ENCODE measurements at places on chromosomes 6 and 20.

- DNase-seq, result no peak
These were observed 193.3 kb downstream of the CLIC5 start for GRCh38 chr6:45822246-45822812.

DNA sequence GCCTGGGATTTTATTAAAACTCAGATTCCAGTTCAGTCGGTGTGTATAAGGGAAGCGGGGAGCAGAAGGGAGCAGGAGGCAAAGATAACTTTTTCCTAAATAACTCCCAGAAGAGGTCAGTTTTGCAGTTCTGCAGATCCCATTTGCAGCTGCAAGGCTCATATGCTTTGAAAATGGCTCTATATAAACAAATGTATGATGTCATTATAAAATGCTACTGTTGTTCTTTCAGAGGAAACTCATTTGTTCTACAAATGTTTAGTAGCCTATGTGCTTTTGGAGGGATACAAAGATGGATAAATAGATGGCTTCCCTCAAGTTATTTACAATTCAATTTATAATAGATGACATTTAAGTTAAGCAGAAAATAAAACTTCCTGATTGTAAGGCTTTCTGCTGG, 29.2 kb upstream of the DSP start:
- DNase-seq, result no peak

- no peak for DNase-seq
These were observed 6.2 kb downstream of the TRIM26 start for GRCh38 chr6:30206799-30207618.

DNA sequence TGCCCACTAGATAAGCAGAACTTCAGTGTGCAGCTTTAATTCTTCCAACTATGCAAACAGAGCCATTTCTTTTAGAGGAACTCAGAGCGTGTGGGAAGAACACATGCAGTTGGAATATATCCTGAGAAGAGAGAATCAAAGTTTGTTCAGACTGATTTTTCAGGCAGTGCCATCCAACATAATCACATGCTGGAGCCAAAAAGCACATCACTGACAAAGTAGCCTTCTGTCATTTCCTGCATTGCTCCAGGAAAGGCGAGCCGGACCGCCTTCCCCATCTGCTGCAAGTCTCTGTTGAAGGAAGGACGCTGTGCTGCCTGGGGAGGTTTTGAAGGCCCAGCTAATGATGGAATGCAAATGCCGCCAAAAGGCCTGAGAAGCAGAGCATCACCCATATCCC, 98.4 kb downstream of the DOK5 start:
- no peak for DNase-seq

DNA sequence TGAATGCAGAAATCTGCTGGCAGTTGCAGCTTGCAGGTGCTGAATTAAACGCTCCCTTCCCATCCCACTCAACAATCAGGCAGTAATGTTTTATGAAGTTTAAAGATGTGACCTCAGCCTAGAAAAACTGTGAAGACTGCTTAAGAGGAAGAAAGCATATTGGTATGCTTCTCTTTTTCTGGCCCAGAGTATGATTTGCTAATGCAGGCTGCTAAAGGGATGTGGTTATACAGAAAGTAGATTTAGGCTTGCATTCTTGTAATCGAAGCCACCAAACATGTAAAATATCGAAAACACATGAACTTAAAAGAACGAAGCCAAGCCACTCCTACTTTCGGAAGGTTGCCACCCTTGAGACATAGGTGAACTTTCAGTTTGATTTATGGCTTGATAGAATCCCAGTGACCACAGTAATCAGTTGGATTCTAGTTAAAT, 40.7 kb downstream of the MAP3K5 start:
- no peak for DNase-seq

DNA sequence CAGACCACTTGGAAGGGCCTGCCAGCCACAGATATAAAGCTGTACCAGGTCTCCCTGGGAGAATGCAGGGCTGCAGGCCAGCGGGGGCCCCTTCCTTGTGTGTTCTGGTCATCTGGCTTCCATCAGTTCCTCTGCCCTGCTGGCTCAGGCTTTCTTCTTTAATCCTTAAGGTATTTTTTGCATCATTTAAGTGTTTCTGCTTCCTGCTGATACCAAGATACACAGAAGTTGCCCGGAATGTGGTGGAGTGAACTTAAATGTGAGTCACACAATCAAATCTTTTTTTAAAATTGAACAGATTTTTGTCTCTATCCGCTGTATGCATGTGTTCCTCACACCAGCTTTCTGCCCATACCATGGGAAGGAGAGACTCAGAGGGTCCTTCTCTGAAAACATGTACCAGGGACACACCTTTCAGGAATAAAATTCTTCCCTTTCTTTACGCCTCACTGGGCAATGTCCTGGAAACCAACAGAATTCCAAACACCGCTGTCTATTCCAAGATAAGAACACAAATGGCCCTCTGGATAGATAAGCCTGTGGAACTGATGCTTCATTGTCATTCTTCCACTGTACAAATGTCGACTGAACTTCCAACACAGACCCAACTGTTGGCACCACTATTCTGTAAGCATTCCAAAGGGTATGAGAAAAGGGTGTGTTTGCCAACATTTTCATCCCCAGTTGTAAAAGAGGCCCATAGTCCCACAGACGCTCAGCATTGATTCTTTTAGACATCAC, 206.2 kb upstream of the MYLIP start:
- no peak for DNase-seq

GRCh38 chr6:16236009-16236501, 2.3 kb upstream of the GMPR start:
- DNase-seq, result no peak

GRCh38 chr20:57838670-57839151, 128.9 kb upstream of the PMEPA1 start:
- no peak for DNase-seq

DNA sequence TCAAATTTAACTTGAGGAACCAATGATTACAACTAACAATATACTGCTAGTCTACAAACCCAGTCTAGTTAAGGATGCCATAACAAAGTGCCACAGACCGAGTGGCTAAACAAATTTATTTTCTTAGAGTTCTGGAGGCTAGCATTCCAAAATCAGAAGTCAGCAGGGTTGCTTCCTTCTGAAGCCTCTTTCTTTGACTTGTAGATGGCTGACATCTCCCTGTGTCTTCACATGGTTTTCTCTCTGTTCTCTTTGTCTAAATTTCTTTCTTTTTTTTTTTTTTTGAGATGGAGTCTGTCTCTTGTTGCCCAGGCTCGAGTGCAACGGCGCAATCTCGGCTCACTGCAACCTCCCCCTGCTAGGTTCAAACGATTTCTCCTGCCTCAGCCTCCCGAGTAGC, 56.1 kb downstream of the NCOA3 start:
- DNase-seq, result no peak

DNA sequence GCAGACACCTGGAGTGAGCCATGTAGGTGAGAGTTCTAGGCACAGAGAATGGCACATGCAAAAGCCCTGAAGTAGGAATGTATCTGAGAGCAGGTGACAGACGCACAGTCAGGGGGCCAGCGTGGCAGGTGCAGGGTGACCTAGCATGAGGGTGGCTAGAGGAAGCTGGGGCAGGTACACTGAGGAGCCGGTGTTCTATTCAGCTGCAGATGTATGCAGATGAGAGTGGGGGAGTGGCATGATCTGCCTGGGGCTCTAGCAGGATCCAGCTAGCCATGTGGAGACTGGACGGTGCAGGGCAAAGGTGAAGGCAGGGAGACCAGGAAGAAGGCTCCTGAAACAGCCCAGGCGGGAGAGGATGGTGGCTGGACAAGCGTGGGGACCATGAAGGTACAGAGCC, 10.7 kb downstream of the PEDS1 start:
- DNase-seq, result no peak
